ENCODE measurements at places on chromosomes 1 and 21.

GRCh38 chr1:94552071-94552586 lies 10.6 kb upstream of the F3 start:
- peaks cover 13% of the 10 kb centered on the region for H3K4me1 ChIP-seq
- H3K27ac ChIP-seq = no peak overlapping the region
- H3K27me3 ChIP-seq = no peaks in the 10 kb centered on the region
- H3K36me3 ChIP-seq = no peaks in the 10 kb centered on the region
- peak; percentile 22 for DNase-seq

DNA sequence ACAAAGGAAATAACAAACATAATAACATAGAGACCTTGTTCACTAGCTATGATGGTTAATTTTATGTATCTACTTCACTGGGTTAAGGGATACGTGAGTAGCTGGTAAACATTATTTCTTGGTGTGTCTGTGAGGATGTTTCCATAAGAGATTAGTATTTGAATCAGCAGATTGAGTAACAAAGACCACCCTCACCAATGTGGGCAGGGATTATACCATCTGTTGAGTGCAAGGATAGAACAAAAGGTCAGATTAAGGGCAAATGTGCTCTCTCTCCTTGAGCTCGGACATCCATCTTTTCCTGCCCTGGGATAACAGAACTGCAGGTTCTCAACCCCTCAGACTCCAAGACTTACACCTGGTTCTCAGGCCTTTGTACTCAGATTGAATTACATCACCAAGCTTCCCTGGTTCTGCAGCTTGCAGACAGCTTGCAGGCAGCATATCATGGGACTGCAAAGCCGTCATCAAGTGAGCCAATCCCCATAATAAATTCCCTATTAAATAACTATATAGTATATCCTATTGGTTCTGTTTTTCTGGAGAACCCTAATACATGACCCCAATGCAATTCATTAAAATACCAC lies 9.2 kb downstream of the SPATA6 start:
- H3K27me3 ChIP-seq = no peaks in the 10 kb centered on the region
- H3K27ac ChIP-seq = no peak overlapping the region
- H3K4me1 ChIP-seq = no peaks in the 10 kb centered on the region
- H3K36me3 ChIP-seq = no peaks in the 10 kb centered on the region

DNA sequence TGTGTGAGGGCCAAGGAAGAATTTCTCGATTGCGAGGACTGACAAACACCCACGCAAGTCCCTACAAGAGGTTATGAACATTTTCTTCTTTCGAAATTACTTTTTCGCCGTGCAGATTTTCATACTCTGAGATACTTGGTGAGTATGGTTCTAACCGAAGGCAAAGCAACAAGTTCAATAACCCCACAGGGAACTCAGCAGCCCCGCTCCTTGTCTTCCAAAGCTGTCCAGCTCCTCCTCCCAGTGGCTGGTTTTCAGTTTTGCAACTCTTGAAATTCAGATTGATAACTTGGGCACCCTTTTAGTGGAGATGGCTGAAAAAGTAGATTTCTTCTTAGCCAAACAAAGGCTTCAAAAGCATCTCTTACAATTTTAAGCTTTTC lies 154.4 kb downstream of the SETD4 start:
- no peak overlapping the region for H3K4me3 ChIP-seq
- no peak overlapping the region for H3K27ac ChIP-seq
- no peaks in the 10 kb centered on the region for H3K36me3 ChIP-seq
- peaks cover 4% of the 10 kb centered on the region for H3K4me1 ChIP-seq
- DNase-seq = no peak
- peaks cover 3% of the 10 kb centered on the region for H3K27me3 ChIP-seq

- H3K4me3 ChIP-seq = no peak overlapping the region
- H3K36me3 ChIP-seq = no peaks in the 10 kb centered on the region
- no peaks in the 10 kb centered on the region for H3K27me3 ChIP-seq
- no peak for DNase-seq
- no peak overlapping the region for H3K27ac ChIP-seq
Observed at GRCh38 chr1:243693800-243694199, 156.2 kb downstream of the AKT3 start.

- H3K27ac ChIP-seq = no peak overlapping the region
- H3K36me3 ChIP-seq = no peaks in the 10 kb centered on the region
- peaks cover 4% of the 10 kb centered on the region for H3K4me1 ChIP-seq
- DNase-seq = no peak
- H3K4me3 ChIP-seq = no peak overlapping the region
Observed at GRCh38 chr21:15295875-15296274, 231.1 kb upstream of the NRIP1 start.

DNA sequence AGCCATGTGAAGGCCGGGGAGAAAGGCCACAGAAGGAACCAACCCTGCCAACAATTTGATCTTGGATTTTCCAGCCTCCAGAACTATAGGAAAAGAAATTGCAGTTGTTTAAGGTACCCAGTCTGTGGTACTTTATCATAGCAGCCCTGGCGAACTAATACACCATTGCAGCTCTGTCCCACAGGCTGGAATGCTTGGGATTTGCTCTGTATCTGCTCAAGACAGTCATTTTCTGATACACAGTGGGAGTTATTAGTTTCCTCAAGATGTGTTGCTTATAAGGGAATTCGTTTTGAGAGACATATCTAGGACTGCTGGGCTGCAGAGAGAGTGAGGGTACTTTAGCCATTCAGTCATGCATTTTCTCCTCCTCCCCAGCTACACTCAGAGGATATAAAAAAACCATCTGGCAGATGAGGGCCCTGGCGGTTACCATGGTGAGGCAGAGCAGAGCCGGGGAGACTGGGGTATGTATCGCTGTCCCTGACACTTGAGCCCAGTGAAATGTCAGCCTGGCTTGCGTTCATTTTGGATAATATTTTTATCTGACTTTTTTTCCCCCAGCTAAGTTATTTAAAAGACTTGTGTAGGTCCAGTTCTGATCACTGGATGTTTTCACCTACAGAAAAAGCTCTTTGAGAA lies 104.6 kb downstream of the DIRAS3 start:
- peaks cover 18% of the 10 kb centered on the region for H3K4me1 ChIP-seq
- H3K27ac ChIP-seq = no peak overlapping the region
- H3K4me3 ChIP-seq = no peak overlapping the region
- no peaks in the 10 kb centered on the region for H3K27me3 ChIP-seq
- no peak for DNase-seq

DNA sequence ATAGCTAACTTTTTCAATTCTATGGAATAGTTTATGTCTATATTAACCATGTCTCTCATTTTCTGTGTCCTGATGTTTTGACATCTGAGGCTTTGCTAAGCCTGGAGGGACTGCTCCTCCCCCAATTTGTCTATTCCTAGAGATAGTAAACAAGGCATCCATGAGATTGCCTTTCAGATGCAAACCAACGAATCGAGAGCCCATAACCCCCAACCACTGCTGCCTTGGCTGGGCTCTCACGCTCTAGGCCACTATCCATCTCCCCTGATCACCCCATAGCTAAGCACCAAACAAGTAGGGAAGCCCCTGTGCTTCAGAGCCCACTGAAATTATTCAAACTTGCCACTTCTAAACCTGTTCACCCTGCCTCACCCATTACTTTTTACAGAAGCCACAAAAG lies 437.7 kb downstream of the SETD4 start:
- H3K4me1 ChIP-seq = peaks cover 11% of the 10 kb centered on the region
- no peak for DNase-seq
- H3K27me3 ChIP-seq = no peaks in the 10 kb centered on the region
- H3K27ac ChIP-seq = no peak overlapping the region
- no peaks in the 10 kb centered on the region for H3K36me3 ChIP-seq

DNA sequence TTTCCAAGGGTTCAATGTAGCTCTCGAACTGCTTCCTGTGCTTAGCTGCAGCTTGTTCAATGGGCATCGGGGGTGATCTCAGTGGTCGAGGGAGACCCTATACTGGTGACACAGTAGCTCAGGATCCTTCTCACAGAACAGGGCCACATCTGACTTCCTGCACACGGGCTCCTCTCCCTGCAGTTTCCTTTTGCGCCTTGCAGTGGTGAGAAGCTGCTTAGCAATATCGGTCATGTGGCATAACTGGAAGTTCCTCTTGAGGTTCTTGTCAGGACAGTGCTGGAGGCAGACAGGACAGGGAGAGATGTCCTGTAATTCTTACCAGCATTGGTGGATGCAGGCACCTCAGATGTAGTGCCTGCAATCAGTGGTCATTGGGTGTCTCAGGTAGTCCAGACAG lies 140.5 kb upstream of the MAP1LC3C start:
- no peaks in the 10 kb centered on the region for H3K27me3 ChIP-seq
- DNase-seq = no peak
- no peaks in the 10 kb centered on the region for H3K4me1 ChIP-seq

DNA sequence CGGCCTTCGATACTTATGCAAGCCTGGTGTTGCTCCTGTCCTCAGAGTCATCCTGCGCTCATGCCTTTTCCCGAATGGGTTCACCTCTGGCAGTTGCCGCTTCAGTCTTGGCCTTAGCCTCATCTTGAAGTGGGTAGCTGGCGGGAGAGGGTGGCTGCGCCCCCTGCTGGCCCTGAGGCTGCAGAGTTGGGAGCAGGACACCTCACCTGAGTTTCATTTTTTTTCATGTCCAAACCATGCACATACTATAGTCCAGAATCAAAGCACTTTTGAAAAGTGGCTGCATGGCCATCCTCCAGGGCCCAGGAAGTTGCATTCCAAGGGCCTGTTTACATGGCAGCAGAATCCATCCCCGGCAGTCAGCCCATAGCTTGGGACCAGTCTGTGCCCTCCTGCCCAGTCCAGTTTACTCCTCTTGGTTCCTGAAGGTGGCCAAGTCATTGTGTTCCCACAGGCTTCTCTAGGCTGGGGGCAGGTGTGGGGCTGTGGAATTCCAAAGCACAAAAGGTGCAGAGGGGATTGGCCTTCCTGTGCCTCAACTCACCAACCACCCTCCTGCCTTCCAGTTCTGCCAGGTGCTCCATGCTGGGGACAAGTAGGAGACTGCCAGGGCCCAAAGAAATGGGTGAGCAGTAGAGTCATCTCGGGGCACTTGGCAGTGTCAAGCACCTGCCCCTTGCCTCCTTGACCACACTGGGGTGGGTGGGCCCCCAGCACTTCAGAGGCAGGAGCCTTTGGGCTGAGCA lies 44.0 kb downstream of the YARS1 start:
- no peak overlapping the region for H3K4me3 ChIP-seq
- DNase-seq = peak; percentile 50
- H3K27ac ChIP-seq = no peak overlapping the region

Data from astrocyte (in vitro differentiated cells and primary cell).